ENCODE measurements at places on chromosomes 1 and 21. TPM values are rescaled to one million over a fixed set of nuclear protein-coding genes. Genes with fewer than 3 reads are reported as not detected.

GRCh38 chr1:237664348-237664747 is 226.4 kb downstream of the ZP4 start:
- no peak for DNase-seq

- DNase-seq: peak; percentile 3
Measured at GRCh38 chr1:70008660-70009059, 196.7 kb downstream of the LRRC40 start.

DNA sequence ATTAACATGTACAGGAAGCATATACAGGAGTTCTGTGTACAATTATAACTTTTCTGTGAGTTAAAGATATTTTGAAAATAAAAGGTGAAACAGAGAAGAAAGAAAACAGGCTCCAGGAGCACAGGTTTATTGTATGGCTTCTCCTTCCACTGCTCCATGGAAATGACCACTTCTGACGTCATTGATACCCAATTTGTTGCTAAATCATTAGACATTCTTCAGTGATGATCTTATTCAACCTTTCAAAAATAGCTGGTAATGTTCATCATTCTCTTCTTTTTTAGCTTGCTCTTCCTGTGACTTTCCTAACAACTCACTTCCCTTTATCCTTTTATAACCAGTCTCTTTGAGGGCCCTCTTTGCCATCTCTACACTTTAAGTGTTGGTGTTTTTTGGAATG is 77.8 kb downstream of the KCNK2 start:
- no peak for DNase-seq

DNA sequence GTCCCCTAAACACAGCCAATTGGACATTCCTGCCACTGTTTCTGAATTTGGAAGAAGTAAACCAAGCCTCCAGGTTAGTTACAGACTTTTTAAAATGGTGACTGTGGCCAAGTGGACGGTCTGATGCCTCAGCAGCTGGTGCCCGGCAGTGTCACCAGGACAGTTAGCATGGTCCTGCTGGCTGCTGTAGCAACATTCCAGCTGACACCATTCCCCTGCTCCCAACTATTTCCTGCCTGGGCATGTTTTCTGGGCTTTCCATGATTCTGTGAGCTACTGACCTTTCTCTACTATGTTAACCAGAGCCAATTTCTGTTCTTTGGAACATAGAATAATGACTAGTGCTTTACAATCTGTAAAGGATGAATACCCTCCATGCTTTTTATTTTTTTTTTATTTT is 95.0 kb downstream of the TLR5 start:
- no peak for DNase-seq

- DNase-seq: peak; percentile 70
Measured at GRCh38 chr1:110433803-110434202, 17.1 kb upstream of the PROK1 start.

GRCh38 chr1:153509036-153509435 is 26.8 kb downstream of the S100A6 start:
- DNase-seq: no peak

The MMP23B gene
- not detected for total RNA-seq

DNA sequence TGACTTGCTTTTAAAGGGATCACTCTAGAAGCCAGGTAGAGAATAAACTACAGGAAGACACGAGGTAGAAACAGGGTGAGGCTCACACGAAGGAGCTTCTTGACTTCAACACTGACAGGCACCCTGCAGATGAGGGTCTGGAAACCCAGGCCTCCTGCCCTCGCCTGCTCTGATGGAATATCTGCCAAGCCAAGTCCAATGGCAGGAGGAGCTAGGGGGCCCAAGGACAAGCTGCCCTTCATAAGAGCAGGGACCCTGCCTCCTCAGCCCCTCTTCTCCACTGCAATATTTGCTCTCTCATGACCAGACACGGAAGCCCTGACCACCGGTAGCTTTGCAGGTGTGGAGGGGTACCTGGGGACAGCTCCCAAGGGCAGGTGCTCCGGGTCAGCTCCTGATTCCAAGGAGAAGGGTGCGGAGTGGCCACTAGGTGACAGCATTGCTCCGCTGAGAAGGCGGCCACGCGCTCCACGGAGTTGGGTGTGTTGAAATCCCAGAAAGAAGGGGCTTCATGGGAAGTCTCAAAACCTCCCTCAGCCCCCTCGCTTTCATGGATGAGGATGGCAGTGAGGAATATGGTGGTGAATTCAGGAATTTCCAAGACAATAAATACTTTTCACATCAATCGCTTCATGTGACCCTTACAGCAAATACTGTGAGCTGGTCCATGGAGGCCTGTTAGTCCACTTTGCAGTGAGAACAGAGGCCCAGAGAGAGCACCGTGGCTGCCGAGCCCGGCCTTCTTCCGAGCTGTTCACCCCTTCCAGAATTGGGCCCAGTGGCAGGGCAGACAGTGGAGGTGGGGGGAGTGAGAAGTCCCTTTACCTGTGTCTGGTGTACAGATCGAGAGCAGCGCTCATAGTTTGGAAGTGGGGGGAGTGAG is 33.2 kb upstream of the PAX7 start:
- DNase-seq: peak; percentile 46

- DNase-seq: no peak
Measured at GRCh38 chr1:156480016-156480370, 20.6 kb downstream of the MEF2D start.

The ADGRL2 gene
- 0.11 TPM for total RNA-seq

DNA sequence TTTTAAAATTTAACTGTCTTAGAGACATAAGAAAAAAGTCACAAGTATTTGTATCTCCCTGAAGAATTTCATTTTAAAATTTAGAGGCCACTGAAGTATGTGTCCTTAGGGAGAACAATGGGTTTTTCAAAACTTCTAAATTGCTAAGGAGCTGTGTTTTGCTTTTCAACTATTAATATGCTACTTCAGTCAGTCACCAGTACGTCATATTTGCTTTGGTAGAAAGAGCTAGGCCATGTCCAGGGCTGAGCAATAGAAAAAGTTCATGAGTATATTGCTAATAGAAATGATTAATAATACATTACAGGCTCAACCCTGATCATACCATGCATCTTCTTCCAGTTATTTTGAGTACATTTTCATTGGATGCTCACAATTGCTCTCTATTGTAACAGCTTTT is 1.7 kb upstream of the SGIP1 start:
- no peak for DNase-seq

The PROK1 gene
- total RNA-seq: not detected

GRCh38 chr1:119404736-119405135 is 10.2 kb upstream of the HSD3B2 start:
- DNase-seq: no peak
